ENCODE measurements at places on chromosomes 4 and X.

- no peak for DNase-seq
Observed at GRCh38 chr4:7367406-7367805, 67.3 kb downstream of the PSAPL1 start.

- peak; percentile 7 for DNase-seq
Observed at GRCh38 chr4:163681208-163681821, 186.8 kb downstream of the TMA16 start.

DNA sequence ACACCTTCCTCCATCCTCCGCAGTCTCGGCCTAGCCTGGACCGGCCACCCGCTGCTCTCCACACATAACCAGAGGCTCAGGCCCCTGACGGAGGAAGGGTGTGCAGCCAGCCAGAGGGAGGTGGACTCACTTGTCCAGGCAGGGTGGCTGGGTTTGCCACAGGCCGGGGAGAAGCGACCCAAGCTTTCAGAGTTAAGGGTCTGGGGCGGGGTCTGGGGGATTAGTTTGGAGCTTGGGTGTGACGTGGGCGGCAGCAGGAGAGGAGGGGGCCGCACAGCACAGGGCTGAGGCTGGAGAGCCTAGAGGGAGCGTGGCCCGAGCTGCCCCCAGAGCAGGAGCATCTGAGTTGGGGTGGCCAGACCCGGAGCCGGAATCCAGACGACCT is 22.4 kb upstream of the CPLX1 start:
- no peak for DNase-seq

GRCh38 chr4:110959041-110959643 is 336.3 kb upstream of the PITX2 start:
- DNase-seq = peak; percentile 62

- no peak for DNase-seq
Observed at GRCh38 chr4:61245069-61245714, 45.1 kb downstream of the ADGRL3 start.

DNA sequence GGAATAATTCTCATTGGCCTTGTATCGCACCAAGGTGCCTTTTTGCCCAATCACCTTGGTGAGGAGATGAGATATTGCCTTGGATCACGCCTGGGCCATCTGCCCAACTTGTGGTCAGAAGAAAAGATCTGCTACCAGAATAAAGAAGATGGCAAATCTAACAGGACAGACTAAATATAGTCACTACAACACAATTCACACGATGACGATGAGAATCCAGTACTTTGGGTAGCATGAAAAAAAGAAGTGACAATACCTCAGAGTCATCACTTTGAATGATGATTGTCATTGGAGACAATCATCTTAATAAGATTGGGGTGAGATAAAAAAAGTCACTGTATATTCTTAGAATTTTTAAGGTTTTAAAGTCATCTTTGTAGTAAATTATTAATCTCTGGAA is 7.3 kb upstream of the MSL3 start:
- no peak for DNase-seq

GRCh38 chr4:122309988-122310626 is 68.7 kb upstream of the ADAD1 start:
- peak; percentile 52 for DNase-seq

DNA sequence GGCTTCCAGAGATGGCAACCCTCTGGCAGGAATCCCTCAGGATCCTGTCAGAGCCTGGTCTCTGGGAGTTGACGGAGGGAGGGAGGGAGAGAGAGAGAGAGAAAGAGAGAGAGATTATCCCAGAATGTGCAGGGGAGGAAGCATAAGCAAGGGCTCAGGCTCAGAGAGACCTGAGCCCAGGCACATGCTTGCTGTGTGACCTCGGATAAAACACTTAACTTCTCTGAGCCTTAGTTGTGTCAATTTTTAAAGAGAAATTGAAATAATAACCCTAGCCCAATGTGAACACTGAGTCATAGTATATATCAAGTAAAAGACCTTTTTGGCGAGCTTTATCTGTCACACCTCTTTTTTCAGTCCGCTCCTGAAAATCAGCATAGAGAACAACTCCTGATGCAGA is 473 bp upstream of the USP51 start:
- DNase-seq = no peak

GRCh38 chr4:99099311-99099710 is 10.7 kb upstream of the ADH5 start:
- DNase-seq = no peak

DNA sequence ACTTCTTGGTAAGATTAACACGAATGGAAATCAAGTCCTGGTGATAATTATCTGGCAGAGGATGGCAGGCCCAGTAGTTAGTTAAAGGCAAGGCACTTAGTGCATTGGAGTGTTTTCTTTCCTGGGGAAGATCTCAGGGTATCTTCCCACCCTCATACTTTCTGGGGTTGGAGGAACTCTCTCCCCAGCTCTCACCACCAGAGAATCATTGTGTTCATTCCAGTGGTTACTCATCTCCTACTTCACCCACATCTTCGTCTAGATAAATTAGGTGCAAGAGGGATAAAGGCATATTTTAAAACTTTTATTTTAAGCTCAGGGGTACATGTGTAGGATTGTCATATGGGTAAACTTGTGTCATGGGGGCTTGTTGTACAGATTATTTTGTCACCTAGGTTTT is 67.5 kb upstream of the SH3RF1 start:
- no peak for DNase-seq

GRCh38 chrX:81414630-81415029 is 212.7 kb downstream of the SH3BGRL start:
- peak; percentile 26 for DNase-seq

DNA sequence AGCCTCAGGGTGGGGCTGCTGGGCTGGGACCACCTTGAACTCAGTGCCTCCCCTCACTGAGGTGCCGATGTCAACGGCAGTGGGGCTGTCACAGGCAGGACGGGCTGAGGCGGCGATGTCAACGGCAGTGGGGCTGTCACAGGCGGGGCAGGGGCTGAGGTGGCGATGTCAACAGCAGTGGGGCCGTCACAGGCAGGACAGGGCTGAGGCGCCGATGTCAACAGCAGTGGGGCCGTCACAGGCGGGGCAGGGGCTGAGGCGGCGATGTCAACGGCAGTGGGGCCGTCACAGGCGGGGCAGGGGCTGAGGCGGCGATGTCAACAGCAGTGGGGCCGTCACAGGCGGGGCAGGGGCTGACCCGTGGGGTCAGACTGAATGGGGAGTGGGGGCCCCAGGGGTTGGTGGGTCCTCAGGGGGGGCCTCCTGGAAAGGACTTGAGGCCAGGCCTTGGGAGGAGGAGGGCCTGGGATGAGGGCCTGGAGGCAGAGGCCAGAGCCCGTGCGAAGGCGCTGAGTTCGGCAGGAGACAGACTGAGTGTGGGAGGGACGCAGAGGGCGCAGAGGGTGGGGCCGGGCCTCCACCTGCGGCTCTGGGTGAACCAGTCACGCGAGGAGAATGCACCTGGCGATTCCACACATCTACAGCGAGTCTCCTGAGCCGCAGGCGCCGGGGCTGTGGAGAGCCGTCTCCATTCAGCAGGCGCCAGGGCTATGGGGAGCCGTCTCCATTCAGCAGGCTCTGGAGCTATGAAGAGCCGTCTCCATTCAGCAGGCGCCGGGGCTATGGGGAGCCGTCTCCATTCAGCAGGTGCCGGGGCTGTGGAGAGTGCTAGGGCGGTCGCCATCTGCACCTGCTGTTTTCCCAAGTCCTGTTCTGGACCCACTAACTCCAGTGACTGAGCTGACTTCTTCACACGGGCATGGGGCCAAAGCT is 22.9 kb downstream of the ATP5ME start:
- no peak for DNase-seq

DNA sequence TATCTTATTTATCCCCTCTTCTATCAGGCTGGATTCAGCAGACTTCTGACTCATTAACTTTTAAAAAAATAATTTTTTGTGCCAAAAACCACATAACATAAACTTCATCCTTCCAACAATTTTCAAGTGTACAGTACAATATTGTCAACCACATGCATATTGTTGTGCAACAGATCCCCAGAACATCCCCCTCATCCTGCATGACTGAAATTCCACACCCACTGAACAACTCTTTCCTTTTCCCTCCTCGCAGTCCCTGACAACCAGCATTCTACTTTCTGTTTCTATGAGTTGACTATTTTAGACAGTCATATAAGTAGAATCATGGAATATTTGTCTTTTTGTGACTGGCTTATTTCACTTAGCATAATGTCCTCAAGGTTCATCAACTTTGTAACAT is 2.2 kb upstream of the MID2 start:
- peak; percentile 83 for DNase-seq

- no peak for DNase-seq
Observed at GRCh38 chr4:140849526-140849925, 93.3 kb upstream of the TBC1D9 start.

GRCh38 chr4:176137631-176138030 is 57.8 kb downstream of the SPATA4 start:
- peak; percentile 42 for DNase-seq

DNA sequence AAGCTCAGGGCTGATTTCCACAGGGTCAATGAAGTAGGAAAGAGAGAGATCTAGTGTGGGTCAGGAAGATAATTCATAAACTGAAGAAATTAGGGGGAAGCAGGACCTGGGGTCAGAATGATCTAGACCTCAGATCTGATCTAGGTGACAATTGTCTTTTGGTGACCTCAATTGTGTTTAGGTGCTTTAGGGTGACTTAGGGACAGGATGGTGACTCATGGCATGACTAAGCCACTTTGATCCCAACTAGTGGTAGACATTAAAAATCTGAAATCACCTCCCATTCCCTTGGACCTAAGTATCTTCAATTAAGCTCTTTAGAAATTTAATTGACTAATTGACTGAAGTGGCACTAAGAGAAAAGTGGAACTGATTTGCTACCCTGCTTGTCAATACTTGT is 36.7 kb upstream of the GRXCR1 start:
- DNase-seq = no peak

DNA sequence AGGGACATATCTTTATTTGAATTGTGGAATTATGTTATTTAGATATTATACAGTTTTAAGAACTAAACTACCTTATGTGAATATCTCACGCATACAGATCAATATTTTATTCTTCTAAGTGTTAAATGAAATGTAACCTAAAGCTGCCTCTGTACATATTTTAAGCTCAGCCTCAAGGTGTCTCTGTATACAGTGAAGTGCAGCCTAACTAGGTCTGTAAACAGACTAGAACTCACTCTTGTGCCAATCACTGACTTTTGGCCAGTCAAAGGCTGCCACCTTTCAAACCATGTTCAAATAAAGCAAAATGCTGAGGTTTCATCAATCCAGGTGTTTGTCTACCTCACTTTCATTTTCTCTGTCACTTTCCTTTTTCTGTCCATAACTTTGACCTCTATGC is 1074.5 kb upstream of the PRKX start:
- DNase-seq = no peak

DNA sequence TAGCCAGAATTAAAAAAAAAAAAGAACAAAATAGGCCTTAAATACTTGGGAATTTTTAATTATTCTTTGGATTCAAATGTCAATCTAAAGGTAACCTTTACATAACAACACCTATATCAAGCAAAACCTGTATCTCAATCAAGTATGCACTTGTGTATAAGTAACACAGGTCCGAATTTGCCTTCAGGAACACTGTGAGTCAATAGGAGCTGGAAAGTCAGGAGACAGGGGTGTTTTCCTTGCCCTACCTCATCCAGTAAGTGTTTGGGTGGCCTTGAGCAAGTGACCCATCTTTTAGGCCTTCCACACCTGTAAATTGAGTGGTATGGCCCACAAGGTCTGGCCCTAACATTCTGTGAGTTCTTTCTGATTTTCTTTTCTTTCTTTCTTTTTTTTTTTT is 40.8 kb upstream of the VEGFD start:
- no peak for DNase-seq

GRCh38 chr4:5370286-5370685 is 319.0 kb downstream of the STK32B start:
- peak; percentile 34 for DNase-seq

DNA sequence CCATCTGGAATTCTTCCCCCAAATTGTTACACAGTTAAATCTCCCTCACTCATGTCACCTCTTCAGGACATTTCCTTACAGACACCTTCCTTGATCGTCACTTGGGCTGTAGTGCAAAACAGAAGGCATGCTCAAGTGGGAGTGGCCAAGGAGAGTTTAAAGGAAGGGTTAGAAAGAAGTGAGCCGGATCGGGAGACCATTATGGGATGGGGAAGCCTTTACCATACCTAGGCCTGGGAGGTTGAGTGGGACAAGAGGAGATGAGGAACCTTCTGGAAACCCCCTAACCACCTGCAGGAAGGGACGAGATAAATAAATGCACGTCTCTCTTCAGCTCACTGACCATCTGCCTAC is 102.7 kb downstream of the UCHL1 start:
- no peak for DNase-seq

DNA sequence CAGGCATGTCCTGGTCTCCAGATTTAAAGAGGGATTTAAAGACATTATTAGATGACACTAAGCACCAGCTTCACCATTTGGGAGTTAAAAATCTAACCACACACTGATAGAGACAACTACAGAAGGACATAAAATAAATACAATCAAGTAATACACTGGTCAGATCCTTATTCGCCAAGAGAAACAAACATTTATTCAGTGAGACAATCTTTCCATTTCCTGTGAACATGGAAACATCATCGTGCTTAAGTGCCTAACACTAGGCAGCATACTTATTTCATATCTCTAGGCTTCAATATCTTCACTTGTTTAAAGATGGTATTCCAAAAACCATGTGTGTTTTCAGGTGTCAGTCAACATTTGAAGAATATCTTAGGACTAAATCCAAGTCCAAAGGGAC is 103.6 kb downstream of the AREG start:
- DNase-seq = no peak

DNA sequence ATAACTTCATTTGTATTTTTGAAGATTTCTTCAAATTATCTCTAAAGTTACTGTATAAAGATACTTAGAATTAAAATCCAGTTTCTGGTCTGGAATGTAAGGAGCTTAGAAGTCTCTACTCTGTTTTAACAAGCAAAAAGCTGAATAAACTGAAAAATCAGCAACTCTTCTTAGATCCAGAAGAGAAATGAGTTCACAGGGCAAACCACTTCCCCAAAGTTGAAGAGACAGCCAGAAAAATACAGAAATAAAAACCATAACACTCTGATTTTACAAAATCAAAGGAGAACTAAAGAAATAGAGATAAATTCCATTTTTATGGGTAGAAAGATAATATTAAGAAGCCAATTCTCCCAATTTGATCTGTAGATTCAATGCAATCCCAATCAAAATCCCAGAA is 1166.8 kb downstream of the ADGRL3 start:
- no peak for DNase-seq

GRCh38 chr4:181855307-181855706 is 387.9 kb upstream of the TENM3 start:
- DNase-seq = no peak

DNA sequence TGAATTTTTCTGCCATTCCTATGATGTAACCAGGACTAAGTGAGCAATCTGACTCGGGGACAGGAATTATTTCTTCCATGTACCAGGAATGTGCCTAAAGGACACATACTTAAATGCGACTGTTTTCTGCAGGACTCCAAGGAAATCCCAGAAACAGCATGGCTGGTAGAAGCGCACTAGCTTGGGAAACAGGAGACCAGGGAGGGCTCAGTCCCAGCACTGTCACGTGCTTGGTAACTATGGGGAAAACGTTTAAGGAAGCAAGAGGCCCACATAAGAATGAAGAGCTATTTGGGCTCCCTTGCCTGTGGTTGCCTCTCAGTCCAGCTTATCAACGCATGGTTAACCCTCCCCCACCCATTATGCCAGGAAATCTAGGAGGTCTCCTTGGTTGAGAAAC is 19.6 kb downstream of the MPP1 start:
- DNase-seq = no peak

Measured in adipocyte (in vitro differentiated cells).